ENCODE measurements at places on chromosomes 12 and 14.
A peak's percentile ranks its signal among the peaks of the same experiment; 100 is the strongest.

- DNase-seq = no peak
Observed at GRCh38 chr14:31026077-31026449, at the start of gene STRN3. TSS of gene STRN3 (minus strand) at chr14:31026379. CDS start at chr14:31026185, 194 bp downstream.

DNA sequence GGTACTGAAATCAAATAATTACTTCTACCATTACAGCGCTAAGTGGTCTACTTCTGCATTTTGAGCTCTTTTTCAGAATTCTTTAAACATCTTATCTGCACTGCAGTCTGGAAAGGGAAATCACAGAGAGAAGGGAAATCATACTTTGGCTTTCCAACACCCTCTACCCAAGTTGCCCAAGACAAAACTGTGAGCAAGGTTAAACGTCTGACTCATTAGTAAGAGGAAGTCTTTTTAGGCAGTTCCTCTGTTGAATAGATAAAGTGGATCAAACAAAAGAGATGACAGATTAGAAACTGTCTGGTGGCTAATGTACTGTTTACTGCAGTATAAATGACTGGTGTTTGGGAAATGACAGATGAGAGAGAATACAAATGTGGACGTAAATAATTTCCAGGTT lies 858.1 kb downstream of the NRXN3 start:
- peak; percentile 72 for DNase-seq

DNA sequence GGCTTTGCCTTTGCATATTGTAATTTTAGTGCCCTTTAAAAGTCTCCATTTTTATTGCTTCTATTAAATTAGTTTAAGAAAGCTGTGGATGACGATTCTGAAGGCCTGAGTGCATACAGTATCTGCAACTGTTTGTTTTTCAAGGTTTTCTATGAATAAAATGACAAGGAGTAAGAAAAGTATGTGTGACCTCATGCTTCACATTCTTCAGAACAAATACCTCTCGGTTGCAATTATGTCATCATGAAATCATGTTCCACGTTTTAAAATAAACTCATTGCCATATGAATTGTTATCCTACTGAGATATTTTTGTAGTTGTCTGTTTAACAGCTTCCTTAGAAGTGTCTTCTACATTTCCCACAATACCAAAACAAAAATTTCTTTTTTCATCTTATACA lies 374.6 kb downstream of the MDGA2 start:
- DNase-seq = no peak

DNA sequence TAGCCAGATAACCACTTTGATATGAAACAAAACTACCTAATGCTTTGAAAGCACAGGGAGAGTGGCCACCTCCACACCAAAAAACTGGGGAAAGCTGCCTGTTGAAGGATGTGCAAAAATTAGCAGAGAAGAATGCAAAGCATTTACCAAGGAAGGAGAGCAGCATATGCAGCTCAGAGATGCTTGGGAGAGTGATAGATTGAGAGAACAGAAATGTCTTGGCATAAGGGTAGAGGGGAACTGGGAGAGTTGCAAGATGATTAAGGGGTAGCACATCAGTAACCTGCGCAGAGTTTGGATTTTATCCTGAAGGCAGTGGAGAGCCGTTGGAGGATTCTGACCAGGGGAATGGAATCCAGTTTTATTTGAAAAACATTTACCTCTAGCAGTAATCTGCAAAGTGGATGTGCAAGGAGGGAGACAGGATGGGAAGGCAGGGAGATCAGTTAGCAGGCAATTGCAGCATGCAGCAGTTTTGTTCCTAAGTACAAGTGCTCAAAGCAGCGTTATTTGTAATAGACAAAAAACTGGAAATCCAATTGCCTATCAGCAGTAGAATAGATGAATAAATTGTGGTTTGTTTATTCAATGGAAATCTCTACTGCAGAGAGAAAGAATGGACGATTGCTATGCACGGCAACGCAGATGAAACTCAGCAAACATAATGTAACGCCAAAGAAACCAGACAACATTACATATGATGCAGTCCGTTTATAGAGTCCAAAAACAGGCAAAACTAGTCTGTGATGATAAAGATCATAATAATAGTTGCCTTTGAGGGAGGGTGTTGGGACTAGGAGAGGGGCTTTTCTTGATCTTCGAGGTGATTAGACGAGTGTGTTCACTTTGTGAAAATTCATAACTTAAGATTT lies 81.5 kb downstream of the BHLHE41 start:
- DNase-seq = no peak

- no peak for DNase-seq
Observed at GRCh38 chr14:55699131-55700057, 119.4 kb downstream of the KTN1 start.

DNA sequence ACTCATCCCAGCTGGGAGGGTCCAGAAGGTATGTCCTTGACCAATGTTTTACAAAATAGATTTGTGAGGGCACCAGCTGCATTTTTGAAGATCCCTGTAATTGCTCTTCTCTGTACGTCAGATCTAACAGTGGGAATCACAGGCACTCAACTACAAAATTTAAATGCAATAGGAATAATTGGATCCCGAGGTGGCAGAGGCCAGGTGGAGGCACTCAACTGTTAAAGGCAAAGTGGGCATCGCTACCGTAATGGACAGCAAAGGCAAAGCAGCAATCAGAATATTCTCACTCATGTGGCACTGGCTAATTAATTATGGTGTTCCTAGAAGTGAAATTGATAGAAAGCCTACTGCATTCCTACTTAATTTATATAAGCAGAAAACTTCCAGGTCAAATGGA lies 27.9 kb upstream of the PSMC1 start:
- DNase-seq = no peak

GRCh38 chr14:23183479-23183878 lies at the start of gene SLC7A8:
TSS of gene SLC7A8 (minus strand) at chr14:23183660. CDS start at chr14:23182914, 746 bp downstream.
- no peak for DNase-seq

GRCh38 chr12:130334399-130334798 lies 3.3 kb upstream of the PIWIL1 start:
- DNase-seq = no peak

DNA sequence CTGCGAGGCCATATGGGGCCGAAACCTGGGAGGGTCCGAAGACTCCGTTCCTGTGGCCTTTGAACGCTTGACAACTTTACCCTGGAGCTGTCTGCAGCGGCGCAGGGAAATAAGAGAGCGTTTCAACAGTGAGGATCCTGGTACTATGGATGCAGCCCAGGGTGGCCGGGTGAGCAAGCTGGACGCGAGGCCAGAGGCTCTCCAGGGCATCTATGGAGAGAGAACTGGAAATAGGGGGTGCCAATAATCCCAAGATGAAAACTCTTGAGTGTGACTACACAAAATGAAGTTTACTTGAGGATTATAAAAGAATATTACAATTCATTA lies 1.1 kb upstream of the ABCC9 start:
- DNase-seq = no peak

- no peak for DNase-seq
Observed at GRCh38 chr12:6807170-6807569, 14.5 kb upstream of the GPR162 start.

DNA sequence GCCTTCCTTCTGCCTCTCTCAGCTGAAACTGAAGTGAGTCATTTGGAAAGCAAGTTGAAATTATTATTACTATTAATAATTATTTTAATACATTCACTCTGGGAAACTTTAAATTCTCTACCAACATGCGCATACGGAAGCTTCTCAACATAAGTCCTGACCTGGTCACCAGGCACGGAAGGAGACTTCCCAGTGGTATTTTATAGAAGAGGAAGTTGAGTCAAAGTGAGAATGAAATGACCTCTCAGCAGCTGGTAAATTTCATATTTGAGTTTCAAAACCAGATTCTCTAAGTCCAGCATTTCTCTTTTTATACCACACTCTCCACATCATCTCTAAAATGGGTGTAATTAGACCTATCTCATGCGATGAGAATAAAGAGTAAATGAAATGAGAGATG lies 747.4 kb downstream of the VRK1 start:
- peak; percentile 1 for DNase-seq

DNA sequence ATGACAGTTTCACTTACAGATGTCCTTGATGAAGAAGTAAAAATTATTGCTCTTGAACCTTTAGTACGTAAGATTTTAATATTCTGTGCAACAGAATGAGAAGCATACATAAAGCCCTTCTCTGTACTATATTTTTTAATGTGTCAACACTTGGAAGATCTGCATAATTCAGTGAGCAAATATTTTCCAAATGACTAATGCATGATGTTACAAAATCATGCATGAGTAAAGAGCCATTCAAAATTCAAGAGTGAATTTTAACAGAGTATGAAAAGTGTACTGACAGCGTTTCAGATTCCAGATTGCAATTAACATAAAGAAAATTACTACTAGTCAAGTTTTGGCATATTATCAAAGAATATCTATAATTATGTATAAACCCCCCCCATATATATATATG lies 101.4 kb upstream of the BBS10 start:
- DNase-seq = no peak

DNA sequence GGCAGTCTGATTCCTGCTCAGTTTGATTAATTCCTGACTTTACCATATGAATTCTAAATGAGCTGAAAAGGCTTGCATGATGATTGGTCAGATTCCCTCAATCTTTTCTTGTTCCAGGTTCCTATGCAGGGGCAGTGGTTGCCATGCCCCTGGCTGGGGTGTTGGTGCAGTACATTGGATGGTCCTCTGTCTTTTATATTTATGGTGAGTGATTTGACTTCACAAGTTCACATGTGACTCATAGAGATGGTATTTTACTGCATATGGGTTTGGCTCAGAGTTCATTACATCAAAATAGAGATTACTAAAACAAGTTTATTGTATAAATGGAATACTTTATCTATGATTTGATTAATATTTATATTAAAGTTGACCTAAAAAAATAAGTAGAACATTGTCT lies 44.8 kb downstream of the SLC17A8 start:
- DNase-seq = no peak

DNA sequence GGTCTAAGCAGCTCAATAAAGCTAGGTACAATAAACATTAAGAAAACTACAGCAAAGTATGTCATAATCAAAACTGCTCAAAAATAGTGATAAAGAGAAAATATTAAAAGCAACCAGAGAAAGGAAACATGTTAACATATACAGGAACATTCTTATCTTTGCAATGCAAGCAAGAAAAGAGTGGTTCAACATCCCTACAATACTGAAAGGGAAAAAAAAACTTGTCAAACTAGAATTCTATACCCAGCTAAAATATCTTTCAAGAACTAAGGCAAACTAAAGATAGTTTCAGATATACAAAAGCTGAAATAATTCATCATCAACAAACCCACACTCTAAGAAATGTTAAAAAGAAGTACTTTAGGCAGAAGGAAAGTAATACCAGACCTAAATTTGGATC lies 134.2 kb downstream of the DPF3 start:
- no peak for DNase-seq

DNA sequence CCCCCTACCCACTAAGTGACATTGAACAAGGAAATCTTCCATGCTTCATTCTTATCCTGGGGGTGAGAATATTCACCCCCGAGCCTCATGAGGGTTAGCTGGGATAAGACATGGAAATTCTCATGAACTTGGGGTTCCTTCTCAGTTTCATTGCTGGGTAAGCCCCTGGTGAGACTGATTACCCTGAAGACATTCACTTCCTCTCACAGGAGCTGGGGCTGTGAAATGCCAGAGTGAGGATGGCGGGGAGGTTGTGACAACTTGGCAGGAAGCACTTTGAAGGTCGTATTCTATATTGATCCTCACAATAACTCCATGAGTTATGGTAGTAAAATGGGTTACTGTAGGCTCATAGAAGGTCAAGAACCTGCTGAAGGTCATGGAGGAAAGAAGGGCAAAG lies 43.5 kb downstream of the ESRRB start:
- no peak for DNase-seq

- DNase-seq = no peak
Observed at GRCh38 chr14:91257328-91258010, 13.0 kb upstream of the GPR68 start.

DNA sequence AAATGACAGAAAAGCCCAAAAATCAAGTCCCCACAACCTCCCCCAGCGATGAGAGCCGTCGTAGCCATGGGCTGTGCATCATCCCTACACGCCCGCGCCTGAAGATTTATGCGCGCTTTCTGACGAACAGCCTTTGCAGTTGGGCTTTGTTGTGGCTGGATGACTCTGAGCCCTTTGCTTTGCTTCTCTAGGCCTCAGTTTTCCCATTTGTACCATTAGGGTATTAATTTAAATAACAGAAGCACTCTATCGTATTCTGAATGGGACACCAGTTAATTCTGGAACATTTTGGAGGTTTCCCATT lies 24.2 kb downstream of the SFSWAP start:
- DNase-seq = no peak

GRCh38 chr12:71838676-71839075 lies 883 bp upstream of the TBC1D15 start:
- DNase-seq = no peak

GRCh38 chr14:74592476-74593201 lies 19.4 kb downstream of the LTBP2 start:
- no peak for DNase-seq

DNA sequence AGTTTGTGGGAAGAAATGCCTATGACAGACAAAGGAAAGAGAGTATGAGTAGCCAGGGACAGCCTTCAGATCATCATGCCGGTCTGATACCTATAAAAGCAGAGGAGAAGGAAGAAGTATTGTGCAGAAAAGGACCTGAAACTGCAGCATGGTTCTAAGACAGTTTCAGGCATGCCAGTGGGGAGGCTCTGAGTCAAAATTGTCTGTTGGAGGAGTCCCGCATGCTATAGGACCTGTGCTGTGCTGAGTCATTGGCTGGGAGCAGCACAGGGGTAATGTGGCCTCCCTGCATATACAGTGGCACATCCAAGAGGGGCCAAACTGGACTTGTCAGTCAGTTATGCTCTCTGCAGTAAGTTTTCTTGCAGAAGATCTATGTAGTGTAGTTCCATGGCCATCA lies 40.7 kb downstream of the NEUROD4 start:
- peak; percentile 92 for DNase-seq

GRCh38 chr12:118307069-118307954 lies 65.4 kb downstream of the TAOK3 start:
- DNase-seq = peak; percentile 97

- DNase-seq = no peak
Observed at GRCh38 chr14:85596562-85596961, 66.6 kb downstream of the FLRT2 start.

GRCh38 chr12:20695232-20695631 lies at the start of gene SLCO1C1:
TSS of gene SLCO1C1 (plus strand) at chr12:20695332. CDS start at chr12:20699577, 4,245 bp downstream.
- no peak for DNase-seq

- DNase-seq = no peak
Observed at GRCh38 chr12:18382236-18382885, 121.0 kb downstream of the PIK3C2G start.

Data from NB4 (cell line).